Neural progenitor cell (in vitro differentiated cells): ENCODE measurements at places on chromosomes 13 and 19.

GRCh38 chr19:46932346-46932745 is 71.5 kb downstream of the ARHGAP35 start:
- DNase-seq, result no peak

DNA sequence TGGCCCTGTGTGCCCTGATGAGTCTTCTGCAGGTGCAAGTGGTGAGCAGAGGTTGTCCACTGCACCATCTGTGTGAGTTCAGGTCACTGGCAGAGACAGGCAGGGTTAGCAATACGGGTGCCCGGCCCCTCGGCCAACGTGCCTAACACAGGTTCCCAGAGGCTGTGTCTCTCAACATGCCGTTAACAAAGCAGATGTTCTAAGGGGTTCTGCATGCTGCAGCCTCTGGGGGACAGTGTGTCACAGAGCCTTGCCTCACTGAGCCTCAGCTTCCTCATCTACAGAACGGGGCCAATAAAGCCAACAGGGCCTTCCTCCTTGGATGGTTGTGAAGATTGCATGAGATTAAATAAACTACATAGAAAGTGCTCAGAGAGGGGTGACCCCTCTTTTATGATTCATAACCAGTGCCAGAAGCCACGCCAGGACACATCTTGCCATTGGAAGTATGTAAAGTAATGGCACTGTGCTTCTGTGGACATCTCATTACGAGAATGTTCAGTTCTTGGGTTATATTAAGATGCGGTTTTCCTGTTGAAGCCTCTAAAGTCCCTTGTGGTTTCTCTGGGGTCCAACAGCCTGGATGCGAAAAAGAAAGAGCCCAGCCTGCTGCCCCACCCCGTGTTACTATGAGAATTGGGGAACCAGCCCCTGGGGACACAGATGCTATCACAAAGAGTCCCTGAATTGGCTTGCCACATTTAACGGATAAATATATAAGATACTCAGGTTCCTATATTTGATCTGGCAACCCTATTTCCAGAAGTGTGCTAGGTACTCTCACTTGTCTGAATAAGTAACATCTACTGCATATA is 11.2 kb upstream of the ARHGEF18 start:
- DNase-seq, result no peak

DNA sequence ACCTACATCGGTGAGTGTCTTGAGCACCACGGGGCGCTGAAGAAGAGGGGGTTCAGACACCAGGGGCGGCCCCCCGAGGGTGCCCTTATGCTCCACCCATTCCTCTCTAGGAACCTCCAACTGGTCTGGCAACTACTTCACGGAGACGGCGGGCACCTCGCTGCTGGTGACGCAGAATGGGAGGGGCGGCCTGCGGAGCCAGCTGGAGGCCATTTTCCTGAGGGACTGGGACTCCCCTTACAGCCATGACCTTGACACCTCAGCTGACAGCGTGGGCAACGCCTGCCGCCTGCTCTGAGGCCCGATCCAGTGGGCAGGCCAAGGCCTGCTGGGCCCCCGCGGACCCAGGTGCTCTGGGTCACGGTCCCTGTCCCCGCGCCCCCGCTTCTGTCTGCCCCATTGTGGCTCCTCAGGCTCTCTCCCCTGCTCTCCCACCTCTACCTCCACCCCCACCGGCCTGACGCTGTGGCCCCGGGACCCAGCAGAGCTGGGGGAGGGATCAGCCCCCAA is 12.1 kb downstream of the HIPK4 start:
- no peak for DNase-seq

GRCh38 chr13:98910501-98910951 is 67.3 kb downstream of the DOCK9 start:
- no peak for DNase-seq

DNA sequence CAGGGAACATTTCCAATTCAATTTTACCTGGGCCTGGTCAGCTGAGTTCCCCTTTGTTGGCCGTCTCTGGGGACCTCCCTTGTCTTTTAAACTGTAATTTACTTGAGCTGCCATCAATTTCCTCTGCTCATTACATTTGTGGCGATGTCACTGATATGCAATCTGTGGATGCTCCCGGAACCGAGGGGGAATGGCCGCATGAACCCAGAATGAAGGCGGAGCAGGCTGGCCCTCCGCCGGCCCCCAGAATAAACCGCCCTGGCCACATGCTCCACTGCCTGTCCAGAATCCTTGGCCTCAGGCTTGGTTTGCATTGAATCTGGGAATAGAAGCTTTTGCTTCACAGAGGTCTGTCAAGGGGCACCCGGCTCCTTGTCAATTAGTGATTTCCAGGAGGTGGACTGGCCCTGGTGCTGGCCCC is 276.8 kb downstream of the TEX29 start:
- peak; percentile 7 for DNase-seq

GRCh38 chr13:20173116-20173746 is 12.4 kb upstream of the GJA3 start:
- no peak for DNase-seq

GRCh38 chr13:34720618-34721017 is 221.5 kb upstream of the NBEA start:
- DNase-seq, result no peak

GRCh38 chr13:20397896-20398295 is 127.8 kb downstream of the CRYL1 start:
- no peak for DNase-seq

GRCh38 chr19:13373599-13373998 is 132.7 kb downstream of the CACNA1A start:
- no peak for DNase-seq

GRCh38 chr13:26864576-26864975 is 104.0 kb upstream of the GPR12 start:
- no peak for DNase-seq
